Jurkat, Clone E6-1 (cell line): ENCODE measurements at places on chromosomes 7 and 10.
A peak's percentile ranks its signal among the peaks of the same experiment; 100 is the strongest.

DNA sequence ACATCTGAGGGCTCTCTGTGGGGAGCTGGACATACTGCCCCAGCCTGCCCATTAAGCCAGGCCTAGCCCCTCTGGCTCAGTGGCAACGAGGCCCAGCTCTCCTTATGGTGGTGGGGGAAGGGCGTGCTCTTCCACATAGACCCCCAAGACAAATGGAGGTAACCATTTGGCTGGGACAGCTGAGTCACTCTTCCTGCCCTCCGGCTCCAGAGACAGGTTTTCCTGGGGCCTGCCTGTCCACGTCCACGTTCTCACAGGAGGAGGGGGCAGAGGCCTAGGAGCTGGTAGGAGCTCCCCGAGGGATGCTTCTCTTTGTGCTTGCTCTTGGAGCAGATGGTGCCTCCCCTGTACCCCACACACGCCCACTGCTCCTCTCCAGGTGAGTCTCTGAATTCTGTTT is 33.5 kb downstream of the TSPAN15 start:
- no peak for DNase-seq

- no peak for DNase-seq
Observed at GRCh38 chr7:73864981-73865711, 4.2 kb downstream of the TMEM270 start.

GRCh38 chr10:30705625-30706149 is 76.1 kb upstream of the LYZL2 start:
- peak; percentile 53 for DNase-seq

DNA sequence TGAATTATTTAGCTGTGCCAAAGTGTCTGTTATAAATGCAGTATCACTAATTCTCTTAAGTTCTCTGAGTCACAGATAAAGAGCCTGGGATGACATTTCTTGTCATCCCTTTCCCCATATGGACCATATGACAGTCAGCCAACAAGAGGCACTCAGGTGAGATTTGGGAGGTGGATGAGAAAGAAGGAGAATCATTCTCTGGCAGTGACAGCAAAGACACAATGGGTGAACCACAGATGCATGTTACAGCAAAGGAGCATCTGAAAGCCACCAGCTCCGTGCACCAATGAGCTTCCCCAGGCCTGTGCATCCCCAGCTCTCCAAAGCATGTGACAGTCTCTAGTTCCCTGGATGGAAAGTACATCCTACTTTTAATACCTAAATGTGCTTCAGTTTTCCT is 10.8 kb downstream of the GIMAP6 start:
- DNase-seq, result no peak

GRCh38 chr10:26800468-26800867 is 60.3 kb downstream of the ABI1 start:
- no peak for DNase-seq

DNA sequence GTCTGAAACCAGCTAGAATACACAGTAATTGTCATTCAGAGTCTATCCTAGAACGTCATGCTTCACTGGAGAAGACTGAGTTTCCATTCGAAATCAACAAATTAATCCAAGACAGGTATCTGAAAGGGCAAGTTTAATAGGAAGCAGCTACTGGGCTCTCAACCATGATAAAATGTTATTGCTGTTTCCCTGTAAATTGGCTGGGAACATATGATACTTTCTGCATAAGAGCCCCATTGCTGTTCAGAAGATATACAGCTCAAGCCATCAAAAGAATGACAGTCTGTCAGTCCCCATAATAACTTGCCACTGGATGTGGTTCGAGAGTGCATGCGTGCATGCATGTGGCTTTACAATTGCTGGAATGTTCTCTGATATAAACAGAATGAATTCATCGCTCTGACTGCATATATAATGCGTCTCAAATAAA is 129.0 kb downstream of the HIBADH start:
- no peak for DNase-seq

- peak; percentile 30 for DNase-seq
Observed at GRCh38 chr7:11343818-11344413, 370.2 kb downstream of the PHF14 start.

DNA sequence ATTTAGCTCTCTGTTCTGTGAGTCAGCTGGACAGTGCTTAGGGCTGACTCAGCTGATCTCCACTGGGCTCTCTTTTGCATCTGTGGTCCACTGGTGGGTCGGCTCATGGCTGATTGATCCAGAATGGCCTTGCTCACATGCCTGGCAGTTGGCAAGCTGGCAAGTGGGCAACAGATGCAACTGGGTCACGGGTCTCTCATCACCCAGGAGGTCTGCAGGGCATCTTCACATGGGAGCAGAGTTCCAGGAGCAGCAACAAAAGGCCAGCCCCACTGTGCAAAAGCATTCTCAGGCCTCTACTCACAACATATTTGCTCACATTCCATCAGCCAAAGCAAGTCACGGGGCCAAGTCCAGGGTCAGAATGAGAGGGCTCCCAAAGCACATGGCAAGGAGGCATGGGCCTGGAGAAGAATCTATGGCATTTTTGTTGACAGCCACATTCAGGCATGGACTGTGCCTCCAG is 98.8 kb downstream of the OAT start:
- no peak for DNase-seq

- no peak for DNase-seq
Observed at GRCh38 chr10:98338896-98339295, 70.9 kb upstream of the LOXL4 start.

DNA sequence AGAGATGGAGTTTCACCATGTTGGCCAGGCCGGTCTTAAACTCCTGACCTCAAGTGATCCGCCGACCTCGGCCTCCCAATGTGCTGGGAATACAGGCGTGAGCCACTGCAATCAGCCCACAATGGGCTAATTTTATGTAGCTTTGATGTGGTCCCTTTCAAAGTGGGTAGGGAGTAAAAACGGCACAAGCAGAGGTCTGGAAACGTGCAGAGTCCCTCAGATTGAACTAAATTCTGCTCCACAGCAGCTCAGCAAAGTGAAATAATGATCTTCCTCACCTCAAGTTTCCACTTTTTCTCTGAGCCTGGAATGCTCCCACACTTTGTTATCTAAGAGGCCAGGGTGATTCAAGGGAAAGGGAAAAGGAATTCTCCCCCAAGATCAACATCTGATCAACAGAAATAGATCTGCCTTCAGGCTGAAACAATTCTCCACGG is 6.1 kb downstream of the CCDC3 start:
- DNase-seq, result no peak

GRCh38 chr7:79406371-79406770 is 47.1 kb downstream of the MAGI2 start:
- DNase-seq, result no peak

DNA sequence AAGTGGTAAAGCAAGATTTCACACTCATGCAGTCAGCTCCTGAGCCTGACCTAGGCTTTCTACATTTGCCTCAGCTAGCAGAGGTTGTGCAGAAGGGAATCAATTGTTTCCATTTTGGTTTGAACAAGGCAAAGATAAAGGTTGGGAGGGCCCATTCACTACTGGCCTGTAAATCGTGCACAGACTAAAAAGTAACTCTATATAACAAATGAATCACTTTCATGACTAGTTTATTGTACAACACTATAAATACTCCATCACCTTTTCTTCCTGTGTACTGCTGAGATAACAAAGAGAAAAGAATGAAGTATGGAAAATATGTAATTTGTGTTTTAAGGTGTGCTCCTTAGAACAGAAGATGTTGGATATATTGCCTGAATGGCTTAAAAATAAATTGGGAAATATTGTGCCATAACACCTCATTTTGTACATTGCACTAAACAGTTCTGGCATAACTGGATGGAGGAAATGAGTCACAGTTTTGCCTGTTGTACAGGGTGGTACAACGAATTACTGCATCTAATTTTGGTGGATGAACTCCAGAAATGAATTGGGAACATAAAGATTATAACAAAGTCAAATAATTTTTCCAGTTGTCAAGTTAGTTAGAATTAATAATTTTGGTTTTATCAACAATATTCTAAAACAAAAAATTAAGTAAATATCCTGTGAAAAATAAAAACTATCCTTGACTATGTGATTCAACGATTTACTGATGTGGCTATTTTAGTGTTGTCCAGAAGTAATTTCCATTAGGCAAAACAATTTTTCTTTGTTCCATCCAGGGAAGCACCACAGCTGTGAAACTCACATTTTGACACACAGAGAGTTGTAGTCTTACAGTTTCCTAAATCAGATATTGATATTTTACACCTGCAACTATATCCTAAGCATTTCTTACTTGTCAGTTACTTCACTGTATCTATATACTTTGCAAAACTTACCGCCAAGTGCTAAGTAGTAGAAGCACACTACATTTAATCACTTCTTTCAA is 18.0 kb downstream of the SEMA3C start:
- no peak for DNase-seq

DNA sequence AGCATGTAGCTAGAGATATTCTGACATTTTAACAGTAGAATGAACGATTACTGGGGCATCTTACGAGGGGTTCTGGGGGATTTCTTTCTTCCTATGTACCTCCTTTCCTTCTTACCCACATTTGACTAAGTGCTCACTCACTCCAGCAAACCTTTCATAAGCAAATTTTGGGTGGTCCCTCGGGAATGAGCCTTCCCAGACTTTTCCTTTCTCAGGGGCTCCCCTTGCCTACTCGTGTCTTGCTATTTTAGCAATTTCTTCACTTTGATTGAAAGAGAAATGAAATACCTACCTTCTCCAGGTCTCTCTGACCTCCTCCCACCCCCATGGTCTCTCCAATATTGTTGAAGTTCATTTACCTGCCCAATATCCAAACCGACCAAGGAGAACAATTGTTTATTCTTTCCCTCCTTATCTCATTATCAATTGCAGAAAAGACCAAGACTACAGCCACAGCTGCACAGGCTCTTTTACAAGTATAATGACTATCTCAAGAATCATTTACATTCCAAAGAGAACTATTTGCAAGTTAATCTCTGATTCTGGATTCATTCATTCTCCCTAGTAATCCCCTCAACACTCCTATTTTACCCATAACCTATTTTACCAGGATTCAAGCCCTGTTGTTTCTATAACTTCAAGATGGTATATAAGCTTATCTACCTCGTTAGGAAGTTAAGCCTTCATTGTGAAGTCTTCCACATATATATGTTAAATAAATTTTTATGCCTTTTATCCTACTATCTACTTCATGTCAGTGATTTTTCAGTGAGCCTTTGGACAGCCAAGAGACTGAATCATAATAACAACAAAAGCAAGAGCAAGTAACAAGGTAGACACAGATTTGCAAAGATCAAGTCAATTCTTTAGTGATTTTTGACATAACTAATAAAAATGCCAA is 480.6 kb downstream of the IPMK start:
- DNase-seq, result no peak

- DNase-seq, result no peak
Observed at GRCh38 chr7:34354011-34354410, 304.0 kb upstream of the NPSR1 start.

DNA sequence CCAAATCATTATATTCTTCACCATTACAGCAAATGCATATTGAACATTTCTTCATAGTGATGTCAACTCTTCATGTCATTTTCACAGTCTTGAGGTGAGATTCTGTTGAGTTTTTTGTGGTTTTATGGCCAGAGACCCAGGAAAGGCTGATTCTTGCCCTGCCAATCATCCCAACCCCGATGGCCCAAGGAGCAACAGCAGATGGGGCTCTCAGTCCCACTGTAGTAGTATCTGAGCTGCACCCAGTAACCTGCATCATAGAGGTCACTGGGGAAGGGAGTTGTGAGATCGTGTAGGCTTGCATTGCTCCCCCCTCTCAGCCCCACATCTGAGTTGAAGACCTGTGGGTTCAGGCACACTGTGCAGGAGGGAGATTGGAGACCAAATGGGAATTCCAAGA is 26.7 kb downstream of the ZSCAN25 start:
- no peak for DNase-seq

DNA sequence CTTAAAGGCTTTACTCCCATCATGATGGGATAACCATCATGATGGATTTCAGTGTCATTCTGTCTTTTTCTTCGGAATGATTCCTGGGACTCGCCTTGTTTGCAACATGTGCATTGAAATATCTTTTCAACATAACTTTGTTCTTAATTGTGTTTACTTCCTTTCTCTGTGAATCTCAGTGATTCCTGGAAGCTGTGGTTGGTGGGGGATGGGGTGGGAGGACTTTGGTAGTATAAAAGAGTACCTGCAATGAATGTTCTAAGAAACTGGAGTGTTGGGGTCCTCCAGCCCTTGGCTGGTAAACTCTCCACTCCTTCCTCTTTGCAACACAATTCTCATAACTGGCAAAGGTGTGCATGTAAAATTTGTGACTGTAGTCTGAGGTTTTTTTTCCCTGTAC is 11.5 kb upstream of the SH2D4B start:
- no peak for DNase-seq

DNA sequence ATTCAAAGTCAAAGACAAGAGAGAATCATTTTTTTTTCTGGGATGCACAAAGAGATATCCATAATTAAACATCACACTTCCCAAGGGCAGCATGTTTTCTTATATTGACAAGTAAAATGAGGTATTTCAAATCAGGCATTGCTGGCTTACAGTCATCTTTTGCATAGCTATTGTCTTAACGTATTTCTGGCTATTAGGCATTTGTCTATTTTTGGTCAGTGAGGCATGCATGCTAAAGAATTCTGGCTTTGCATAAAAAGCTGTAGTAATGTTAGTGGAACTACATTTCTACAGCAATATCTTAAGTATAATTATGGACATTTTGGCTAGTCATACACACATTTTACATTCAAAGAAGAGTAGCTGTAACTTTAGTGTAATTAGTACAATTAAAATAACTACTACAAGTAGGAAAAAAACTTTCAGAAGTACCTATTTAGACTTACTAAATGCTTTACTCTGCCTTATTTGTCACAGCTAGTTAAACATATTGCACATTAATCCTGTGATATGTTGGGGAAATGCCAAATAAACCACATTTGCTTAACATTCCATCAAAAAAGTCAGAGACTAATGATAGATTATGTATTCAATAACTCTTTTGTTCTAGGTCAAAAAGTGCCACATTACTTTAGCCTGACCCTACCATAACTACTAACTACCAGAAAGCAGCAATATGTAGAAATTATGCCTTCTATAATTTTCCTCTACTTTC is 76.4 kb downstream of the RELN start:
- no peak for DNase-seq

DNA sequence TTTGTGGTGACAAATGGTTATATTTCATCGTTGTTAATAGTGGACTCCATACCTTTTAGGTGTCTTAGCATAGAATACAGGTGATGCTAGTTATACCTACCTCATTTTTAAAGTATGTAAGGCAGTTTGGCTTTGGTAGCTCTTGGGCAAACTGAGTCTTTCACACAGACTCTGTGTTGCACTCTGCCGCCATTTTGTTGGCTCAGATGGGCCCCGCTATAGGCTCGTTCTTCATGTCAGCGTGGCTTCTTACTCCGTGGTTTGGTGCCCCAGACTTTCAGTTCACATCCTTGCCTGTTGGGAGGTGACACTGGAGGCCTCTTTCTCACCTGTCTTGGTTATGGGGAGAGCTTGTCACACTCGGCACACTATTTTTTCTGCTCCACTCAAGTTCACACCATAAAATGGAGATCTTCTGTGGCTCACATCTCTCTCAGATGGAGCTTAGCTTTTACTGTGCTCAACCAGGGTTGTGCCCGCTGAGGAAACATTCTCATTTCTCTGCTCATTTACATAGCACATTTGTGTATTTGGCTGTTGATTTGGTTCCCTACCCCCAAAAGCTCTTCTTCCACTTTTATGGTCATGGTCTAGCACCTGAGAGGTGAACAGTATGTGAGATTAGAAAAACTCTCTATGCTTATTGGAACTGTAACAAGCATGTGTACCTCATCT is 178.5 kb downstream of the ARID5B start:
- no peak for DNase-seq
